ENCODE measurements at places on chromosomes 4 and X.

DNA sequence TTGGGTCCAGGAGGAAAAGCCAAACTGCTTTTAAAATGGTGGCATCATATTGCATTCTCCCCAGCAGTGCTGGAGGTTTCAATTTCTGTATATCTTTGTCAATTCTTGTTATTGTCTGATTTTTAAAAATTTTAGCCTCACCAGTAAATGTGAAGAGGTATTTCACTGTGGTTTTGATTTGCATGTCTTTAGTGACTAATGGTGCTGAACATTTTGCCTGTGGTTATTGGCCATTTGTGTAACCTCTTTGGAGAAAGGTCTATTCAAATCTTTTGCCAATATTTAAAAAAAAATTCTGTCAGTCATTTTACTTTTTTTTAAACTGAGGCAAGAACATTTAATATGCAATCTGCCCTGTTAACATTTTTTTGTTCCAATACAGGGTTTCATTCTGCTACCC is 322.1 kb downstream of the TLL1 start:
- DNase-seq, result no peak

GRCh38 chrX:132406106-132406505 is 82.7 kb downstream of the MBNL3 start:
- DNase-seq, result no peak

- DNase-seq, result no peak
Measured at GRCh38 chr4:76188557-76188956, 25.1 kb downstream of the SCARB2 start.

- no peak for DNase-seq
Measured at GRCh38 chr4:165668694-165669093, 204.3 kb upstream of the TLL1 start.

GRCh38 chr4:14130551-14130950 is 503.0 kb upstream of the BOD1L1 start:
- DNase-seq, result no peak

DNA sequence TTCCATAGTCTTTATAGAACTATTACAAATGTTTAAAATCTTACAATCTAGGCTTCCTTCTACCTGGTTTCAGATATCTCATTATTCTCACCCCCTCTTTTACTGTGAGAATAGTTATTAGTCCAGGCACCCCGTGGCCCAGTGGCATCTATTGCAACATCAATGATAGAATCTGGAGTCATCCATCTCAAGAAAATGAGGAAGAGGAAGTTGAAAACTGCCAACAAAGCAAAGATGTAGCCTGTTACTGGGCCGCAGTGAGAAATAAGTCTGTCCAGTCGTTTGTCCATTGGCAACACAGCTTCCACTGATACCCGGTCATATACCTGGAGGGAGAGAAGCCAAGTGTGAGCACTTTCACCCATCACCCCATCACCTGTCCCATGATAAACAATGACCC is 6.0 kb upstream of the ASB11 start:
- DNase-seq, result no peak

- no peak for DNase-seq
Measured at GRCh38 chrX:117996918-117997480, 119.6 kb downstream of the KLHL13 start.

GRCh38 chr4:75306506-75306905 is 207.7 kb downstream of the RCHY1 start:
- DNase-seq, result no peak

GRCh38 chrX:51568586-51568985 is 50.1 kb downstream of the CENPVL3 start:
- no peak for DNase-seq

DNA sequence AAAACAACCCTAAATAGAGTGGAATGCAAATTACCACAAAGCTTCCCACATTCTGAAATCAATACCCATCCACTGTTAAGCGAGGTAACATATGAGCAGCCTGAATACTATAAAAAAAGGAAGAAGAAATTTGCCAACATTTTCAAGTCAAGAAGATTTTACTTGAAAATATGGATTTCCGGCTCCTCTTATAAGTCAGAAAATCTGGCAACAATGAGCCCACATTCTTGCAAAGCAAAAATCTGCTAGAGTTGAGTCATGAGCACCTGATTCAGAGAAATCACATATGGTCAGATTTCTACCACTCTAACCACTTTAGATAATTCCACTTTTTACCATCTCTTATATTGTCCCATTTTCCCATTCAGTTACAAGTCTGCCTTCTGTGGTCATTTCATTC is 395.7 kb downstream of the DTHD1 start:
- no peak for DNase-seq

DNA sequence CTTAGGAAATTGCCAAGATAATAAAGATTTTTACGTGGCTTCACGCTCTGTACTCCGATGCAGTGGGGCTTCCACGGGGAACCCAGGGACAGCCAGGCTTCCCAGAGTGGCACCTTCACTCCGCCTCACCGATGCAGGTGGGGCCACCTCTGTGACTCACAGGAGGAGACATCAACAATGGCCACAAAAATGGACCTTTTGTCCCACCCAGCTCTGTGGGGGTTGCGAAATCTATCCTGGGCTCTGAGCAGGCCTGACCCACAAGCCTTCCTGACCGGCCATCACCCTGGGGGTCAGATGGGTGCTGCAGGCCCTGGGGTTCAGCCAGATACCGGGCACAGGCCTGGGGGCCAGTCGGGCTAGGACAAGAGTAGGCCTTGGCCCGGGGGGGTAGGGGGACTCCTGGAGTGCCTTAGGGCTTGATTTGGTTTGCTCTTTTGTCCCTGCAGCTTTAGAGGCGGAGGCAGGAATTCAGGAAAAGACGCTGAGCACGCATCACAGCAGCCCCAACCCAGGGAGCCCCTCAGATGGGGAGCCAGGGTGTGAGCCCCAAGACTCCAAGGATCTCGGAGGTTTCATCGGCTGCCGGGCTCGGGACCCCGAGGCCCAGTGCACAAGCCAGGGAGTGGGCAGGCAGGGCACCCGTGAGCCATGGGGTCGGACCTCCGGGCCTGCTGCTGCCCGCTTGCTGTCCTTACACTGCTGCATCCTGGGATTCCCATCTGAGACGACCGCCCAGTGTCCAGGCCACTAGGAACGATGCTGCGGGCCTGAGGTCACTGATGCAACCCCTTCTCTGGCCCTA is 136.5 kb upstream of the NKX1-1 start:
- no peak for DNase-seq

GRCh38 chr4:3368841-3369760 is 72.7 kb upstream of the HGFAC start:
- DNase-seq, result no peak

GRCh38 chr4:15238720-15239119 is 189.1 kb upstream of the C1QTNF7 start:
- DNase-seq, result no peak

- no peak for DNase-seq
Measured at GRCh38 chr4:114458728-114459127, 139.9 kb upstream of the UGT8 start.

- DNase-seq, result no peak
Measured at GRCh38 chr4:76665153-76665552, 230.1 kb downstream of the SHROOM3 start.

DNA sequence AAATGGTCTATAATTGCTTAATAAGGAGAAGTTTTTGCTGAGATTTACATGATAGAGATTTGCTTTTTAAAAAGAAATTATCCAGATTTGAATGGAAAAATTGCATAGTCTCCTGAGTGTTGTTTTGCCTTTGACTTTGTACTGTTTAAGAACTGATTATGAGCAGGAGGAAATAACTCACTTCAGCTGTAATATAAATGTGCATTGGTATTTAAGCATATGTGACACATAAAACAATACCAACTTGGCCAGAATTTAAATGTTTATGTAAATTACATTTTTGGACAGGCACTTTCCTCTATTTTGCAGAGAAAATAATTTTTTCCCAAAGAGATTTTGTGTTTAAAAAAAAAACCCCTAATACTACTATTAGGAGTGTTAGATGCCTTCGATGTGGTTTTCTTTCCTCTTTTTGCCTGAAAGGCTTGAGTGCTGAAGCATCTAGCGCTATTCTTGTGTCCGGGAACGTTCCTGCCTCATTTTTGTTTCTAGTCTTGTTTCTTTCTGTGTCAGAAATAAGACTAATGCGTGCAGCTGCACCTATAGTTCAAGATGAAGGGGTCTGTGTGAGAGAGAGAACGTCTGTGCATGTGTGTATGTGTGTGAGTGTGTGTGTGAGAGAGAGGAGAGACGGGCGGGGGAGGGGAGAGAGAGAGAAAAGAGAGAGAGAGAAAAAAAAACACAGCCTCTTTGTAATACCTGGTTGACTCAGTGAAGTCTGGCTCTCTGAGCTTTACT is 60.8 kb downstream of the TBL1X start:
- DNase-seq, result no peak

DNA sequence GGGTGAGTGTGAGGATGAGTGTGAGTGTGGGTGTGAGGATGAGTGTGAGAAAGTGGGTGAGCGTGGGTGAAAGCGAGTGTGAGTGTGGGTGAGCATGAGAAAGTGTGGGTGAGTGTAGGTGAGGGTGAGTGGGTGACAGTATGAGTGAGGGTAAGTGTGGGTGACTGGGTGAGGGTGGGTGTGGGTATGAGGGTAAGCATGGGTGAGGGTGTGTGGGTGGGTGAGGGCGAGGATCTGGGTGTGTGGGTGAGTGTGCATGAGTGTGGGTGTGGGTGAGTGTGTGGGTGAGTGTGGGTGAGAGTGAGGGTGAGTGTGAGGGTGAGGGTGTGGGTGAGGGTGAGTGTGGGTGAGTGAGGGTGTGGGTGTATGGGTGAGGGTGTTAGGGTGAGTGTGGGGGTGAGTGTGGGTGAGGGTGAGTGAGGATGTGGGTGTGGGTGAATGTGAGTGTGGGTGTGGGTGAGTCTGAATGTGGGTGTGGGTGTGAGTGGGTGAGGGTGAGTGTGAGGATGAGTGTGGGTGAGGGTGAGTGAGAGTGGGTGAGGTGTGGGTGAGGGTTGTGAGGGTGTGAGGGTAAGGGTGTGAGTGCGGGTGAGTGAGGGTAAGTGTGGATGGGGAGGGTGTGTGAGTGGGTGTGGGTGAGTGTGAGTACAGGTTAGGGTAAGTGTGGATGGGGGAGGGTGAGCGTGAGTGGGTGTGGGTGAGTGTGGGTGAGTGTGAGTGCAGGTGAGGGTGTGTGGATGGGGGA is 48.9 kb downstream of the ING2 start:
- no peak for DNase-seq

- DNase-seq, result no peak
Measured at GRCh38 chr4:184356366-184356765, 118.0 kb downstream of the IRF2 start.

DNA sequence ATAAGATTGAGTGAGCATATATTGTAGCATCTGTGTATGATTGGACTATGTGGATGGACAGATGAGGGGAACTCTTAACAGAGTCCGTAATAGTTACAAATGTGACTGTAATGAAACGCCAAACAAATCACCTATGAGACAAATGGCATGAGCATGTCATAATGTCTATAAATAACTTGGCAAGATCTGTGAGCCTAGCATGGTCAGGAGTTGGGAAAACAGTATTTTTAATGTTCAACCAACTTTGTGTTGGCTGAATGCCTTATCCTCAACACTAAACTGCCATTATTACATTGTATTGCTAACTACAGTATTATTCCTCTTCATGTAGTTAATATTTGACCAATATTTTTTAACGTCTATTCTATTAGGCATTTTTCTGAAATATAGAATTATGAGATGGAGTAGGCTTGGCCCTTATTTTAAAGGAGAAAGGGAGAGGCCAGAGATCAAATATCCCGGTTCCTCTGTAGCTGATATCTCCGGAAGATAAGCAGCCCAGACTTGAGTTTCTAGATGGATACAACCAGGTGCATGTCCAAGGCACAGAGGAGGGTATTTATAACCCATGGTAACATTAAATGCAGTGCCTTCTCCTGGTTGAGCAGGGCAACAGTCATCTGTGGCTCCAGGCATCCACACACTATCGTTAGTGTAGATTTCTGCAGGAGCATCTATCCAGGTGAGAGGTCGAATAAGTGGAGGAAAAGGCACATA is 32.7 kb downstream of the PF4 start:
- no peak for DNase-seq

DNA sequence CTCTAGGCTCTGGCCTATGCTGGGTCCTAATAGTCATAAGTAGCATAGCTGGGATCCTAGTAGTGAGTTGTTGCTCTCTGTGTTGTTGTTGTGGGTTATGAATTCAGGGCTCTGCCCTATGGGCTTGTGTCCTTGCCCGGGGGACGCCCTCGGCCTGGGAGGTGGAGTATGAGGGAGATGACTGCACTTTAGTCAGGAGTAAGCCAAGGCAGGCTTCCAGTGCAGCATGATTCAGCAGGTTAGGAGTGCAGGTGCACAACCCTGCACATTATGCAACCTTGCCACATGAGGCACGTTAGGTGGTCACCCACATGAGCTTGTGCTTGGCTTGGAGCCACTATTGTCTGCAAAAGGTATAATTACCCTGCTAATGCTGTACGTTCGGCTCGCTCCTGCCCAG is 58.4 kb upstream of the CCDC149 start:
- DNase-seq, result no peak

- DNase-seq, result no peak
Measured at GRCh38 chr4:140628016-140628415, 59.3 kb upstream of the UCP1 start.

- DNase-seq, result peak; percentile 37
Measured at GRCh38 chrX:107654872-107655761, 26.8 kb downstream of the PRPS1 start.

- no peak for DNase-seq
Measured at GRCh38 chrX:10190367-10190766, 33.6 kb downstream of the CLCN4 start.

- no peak for DNase-seq
Measured at GRCh38 chr4:107050525-107051135, 14.5 kb upstream of the DKK2 start.

DNA sequence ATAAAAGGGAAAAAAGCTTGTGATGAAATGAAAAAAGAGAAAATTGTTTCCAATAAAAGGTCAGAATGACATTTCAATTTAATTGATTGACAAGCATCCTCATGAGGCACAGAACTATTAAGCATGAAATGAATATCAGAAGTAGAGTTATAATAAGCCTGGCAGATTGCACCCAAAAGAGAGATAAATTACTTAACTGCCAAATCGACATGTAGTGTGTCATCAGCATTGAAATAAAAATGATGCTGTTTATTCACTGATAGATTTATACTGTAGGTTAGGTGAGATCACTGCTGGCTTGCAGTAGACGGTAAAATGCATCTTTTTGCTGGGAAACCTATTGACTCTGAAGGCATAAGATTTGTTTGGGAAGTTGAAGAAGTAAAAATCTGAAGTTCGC is 507.2 kb downstream of the FSTL5 start:
- DNase-seq, result no peak

GRCh38 chr4:26317766-26318165 is 3.0 kb upstream of the RBPJ start:
- no peak for DNase-seq

Data from stimulated activated CD8-positive, alpha-beta memory T cell treated with anti-CD3 and anti-CD28 coated beads, Interleukin-2, amount 100 ng/mL, for 1 hour (primary cell).